ENCODE measurements at places on chromosomes 2 and 18. TPM values are rescaled to one million over a fixed set of nuclear protein-coding genes. Genes with fewer than 3 reads are reported as not detected.

CAPG gene
- total RNA-seq, result 9.0 TPM

SERPINB12 gene
- total RNA-seq, result not detected

HOXD12 gene
- not detected for total RNA-seq

SCN3A gene
- total RNA-seq, result 197 TPM

ZNF892 gene
- total RNA-seq, result 28.8 TPM

CHN1 gene
- total RNA-seq, result 99.7 TPM

PTPN2 gene
- 28.6 TPM for total RNA-seq

OBSL1 gene
- 47.1 TPM for total RNA-seq

L3MBTL4 gene
- total RNA-seq, result 19.8 TPM
